Activated naive CD4-positive, alpha-beta T cell treated with anti-CD3 and anti-CD28 coated beads, Interleukin-2, amount 10 ng/mL, durations not matched to agents 7 days and 5 days (primary cell): ENCODE measurements at places on chromosomes 5 and 9.

DNA sequence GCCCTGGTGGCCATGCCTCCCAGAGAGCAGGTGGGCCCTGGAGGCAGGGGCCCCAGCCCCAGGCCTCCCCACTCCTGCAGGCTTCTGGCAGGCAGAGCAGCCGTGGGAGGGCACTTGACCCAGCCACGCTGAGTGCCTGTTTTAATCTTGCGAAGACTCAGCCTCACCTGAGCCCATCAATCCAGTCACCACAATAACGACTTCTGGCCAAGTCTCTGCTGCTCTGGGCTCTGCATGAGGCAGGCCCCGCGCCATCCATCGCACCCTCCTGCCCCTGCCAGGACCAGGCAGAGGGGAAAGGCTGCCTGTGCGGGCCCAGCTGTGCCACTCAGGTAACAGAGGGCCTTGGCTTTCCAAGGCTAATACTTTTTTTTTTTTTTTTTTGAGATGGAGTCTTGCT is 32.8 kb downstream of the RASGEF1C start:
- DNase-seq, result no peak

- DNase-seq, result peak; percentile 35
Observed at GRCh38 chr5:145681686-145682085, 153.5 kb downstream of the PRELID2 start.

GRCh38 chr5:116237917-116238500 is 153.2 kb downstream of the COMMD10 start:
- no peak for DNase-seq

GRCh38 chr5:36108758-36109460 is 42.2 kb upstream of the UGT3A2 start:
- DNase-seq, result no peak

GRCh38 chr9:86822006-86822801 is 125.1 kb downstream of the GAS1 start:
- no peak for DNase-seq
